ENCODE measurements at places on chromosomes 11 and 22. TPM values are rescaled to one million over a fixed set of nuclear protein-coding genes. Genes with fewer than 3 reads are reported as not detected.

Gene ASCL2
- 0.55 TPM for total RNA-seq

Gene HEPHL1
- total RNA-seq: not detected

Gene NADSYN1
- 60.3 TPM for total RNA-seq

Gene TMEM126B
- 48.3 TPM for total RNA-seq

Gene MS4A6E
- total RNA-seq: not detected

Gene ACR
- not detected for total RNA-seq

Gene SLC35E4
- total RNA-seq: 7.1 TPM

GRCh38 chr11:94649964-94650623 is 82.9 kb downstream of the PIWIL4 start:
- H3K4me3 ChIP-seq: no peak overlapping the region
- H3K36me3 ChIP-seq: no peaks in the 10 kb centered on the region

- H3K4me1 ChIP-seq: no peaks in the 10 kb centered on the region
- no peak overlapping the region for H3K4me3 ChIP-seq
- no peaks in the 10 kb centered on the region for H3K27me3 ChIP-seq
- DNase-seq: no peak
- no peaks in the 10 kb centered on the region for H3K36me3 ChIP-seq
- H3K27ac ChIP-seq: no peak overlapping the region
Measured at GRCh38 chr22:46861468-46862367, 99.3 kb downstream of the TBC1D22A start.

GRCh38 chr22:16914006-16914405 is 88.8 kb upstream of the XKR3 start:
- H3K36me3 ChIP-seq: no peaks in the 10 kb centered on the region
- DNase-seq: no peak
- H3K27me3 ChIP-seq: no peaks in the 10 kb centered on the region
- no peak overlapping the region for H3K27ac ChIP-seq
- H3K4me3 ChIP-seq: no peak overlapping the region

- H3K4me1 ChIP-seq: peaks cover 73% of the 10 kb centered on the region
- H3K36me3 ChIP-seq: no peaks in the 10 kb centered on the region
Measured at GRCh38 chr11:35042224-35042623, 96.7 kb upstream of the CD44 start.

DNA sequence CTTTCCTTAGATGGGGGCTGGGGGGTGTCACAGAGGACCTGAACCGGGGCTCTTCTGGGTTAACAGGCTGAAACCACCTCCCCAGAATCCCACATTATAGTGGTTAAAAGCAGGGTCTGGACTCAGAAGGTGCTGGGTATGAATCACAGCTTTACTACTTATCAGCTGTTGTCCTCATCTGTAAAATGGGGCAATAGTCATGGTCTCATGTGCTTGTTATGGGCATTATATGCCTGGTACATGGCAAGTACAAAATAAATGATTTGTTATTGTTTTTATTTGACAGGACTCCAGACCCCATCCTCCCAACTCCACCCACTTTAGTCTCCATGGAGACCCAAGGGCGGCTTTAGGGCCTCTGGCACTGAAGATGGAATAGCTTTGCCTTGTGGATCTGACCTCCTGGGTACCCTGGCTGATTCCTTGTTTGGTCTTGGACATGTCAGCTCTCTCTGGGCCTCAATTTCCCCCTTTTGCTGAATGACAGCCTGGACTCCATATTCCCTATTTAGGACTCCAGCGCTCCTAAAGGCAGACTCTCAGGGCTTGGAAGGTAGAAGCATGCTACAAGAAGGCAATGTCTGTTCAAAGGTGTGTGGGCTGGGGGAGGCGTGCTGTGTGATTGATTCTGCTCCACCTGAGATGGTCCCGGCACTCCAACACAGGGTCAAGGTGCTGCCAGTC is 812 bp upstream of the SMTN start:
- no peak overlapping the region for H3K27ac ChIP-seq
- no peaks in the 10 kb centered on the region for H3K27me3 ChIP-seq
- no peaks in the 10 kb centered on the region for H3K36me3 ChIP-seq
- H3K4me3 ChIP-seq: peak overlapping the region; percentile 60
- DNase-seq: no peak
- H3K4me1 ChIP-seq: peaks cover 38% of the 10 kb centered on the region

DNA sequence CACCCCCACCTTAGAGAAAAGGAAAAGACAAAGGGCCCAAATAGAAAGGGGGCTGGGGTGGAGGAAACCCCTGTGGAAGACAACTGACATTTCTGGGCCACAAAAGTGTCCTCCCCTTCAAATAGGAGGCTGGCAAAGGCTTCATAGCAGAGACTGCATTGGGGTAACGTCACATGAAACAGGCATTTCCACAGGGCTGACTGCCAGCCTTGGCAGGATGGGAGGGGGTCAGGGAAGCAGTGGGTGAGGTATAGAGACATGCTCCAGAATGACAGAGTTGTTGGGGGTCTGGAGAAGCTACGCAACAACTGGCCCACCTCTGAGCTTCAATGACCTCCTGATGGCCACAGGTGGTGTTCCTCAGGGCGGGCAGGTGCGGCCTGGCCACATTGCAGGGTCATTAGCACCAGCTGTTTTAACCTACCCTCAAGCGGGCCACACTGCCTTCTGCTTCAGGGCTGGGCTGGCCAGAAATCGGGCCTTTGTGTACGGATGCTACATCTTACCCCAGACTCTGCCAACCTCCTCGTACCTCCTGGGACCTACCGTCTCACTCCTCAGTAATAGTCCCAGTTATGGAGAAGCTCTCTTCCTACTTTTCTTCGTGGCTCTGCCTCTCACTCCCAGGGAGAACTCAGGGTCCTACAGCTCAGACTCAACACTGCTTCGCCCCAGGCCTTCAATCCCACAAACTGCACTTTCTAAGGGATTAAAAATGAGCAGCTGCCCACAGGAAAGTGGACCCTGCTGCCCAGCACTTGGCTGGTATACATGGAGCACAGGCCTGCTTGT is 160.0 kb upstream of the NCAM1 start:
- no peak overlapping the region for H3K27ac ChIP-seq
- H3K27me3 ChIP-seq: no peaks in the 10 kb centered on the region
- H3K36me3 ChIP-seq: no peaks in the 10 kb centered on the region
- DNase-seq: no peak
- no peak overlapping the region for H3K4me3 ChIP-seq

DNA sequence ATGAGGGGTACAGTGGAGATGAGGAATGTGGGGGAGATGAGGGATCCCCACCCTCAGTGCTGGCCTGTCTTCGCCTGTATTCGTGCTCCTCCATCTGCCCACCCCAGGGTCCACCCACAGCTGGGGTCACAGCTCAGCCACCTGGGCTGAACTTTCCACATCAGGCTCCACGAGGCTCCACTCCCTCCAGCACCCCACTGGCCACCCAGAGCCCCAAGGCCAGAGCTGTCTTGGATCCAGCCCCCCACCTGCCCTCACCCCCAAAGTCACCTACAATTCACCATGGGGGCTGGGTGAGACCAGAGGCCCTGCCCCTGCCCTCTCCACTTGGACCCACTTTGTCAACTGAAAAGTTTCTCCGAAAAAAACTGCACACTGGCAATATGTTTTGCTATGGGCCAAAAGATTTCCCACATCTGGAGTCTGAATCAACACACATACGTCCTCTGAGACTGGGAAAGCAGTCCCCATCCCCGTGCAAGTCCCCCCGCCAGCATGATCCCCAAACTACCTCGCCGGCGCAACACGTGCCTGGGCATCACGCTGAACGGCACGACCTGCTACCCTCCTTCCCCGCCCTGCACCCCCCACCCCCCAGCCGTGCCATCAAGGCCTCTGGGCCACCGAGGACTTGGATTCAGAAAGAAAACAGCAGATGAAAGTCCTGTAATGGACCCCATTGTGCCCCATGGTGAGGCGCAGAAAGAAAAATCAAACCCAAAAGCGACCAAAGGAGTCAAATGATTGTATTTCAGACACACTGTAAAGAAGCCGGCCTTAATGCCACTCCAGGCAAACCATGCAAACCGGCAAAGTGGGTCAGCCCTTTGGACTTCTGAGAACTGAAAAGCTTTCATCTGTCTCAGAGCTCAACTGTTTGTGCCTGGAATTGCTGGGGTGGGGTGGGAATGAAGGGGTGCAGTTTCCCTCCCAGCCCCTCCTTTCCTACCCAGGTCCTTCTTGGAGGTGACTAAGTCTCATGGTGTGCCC is 16.5 kb upstream of the GAL start:
- no peaks in the 10 kb centered on the region for H3K27me3 ChIP-seq
- peak; percentile 22 for DNase-seq
- H3K36me3 ChIP-seq: no peaks in the 10 kb centered on the region
- H3K4me1 ChIP-seq: no peaks in the 10 kb centered on the region
- no peak overlapping the region for H3K4me3 ChIP-seq
- no peak overlapping the region for H3K27ac ChIP-seq

- no peaks in the 10 kb centered on the region for H3K27me3 ChIP-seq
- no peak overlapping the region for H3K27ac ChIP-seq
- no peaks in the 10 kb centered on the region for H3K4me1 ChIP-seq
- H3K4me3 ChIP-seq: no peak overlapping the region
Measured at GRCh38 chr11:113896156-113896879, 8.3 kb upstream of the HTR3B start.

DNA sequence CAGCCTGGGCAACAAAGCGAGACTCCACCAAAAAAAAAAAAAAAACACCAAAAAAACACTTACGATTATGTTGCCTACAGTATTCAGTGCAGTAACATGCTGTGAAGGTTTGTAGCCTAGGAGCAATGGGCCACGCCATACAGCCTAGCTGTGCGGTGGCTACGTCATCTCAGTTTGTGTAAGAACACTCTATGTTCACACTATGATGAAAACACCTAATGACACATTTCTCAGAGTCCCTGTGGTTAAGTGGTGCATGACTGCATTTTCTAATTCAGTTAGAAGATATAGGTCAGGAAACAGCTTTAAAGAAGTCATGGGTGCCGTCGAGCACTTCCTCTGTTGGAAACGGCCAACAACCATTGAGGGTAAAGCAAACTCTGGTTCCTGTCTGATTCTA is 75.7 kb upstream of the ANO1 start:
- no peaks in the 10 kb centered on the region for H3K27me3 ChIP-seq
- H3K36me3 ChIP-seq: no peaks in the 10 kb centered on the region
- H3K27ac ChIP-seq: no peak overlapping the region
- no peaks in the 10 kb centered on the region for H3K4me1 ChIP-seq

DNA sequence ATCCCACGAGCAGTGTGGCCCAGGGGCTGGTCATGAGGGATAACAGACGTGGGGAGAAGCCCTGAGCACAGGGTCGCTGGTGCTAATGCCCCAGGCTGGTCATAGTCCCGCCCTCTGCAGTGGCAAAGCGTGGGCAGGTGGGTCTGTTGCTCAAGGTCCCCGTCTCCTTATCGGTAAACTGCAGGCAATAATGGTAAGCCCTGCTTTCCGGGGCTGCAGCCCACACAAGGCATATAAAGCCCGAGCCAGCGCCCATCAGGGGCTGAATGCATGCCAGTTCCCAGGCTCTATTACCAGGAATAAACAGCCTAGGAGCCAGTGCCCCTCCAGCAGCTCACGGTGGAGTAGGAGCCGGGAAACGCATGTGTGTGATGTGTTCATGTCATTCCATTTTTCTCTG is 261.0 kb downstream of the BRD1 start:
- H3K36me3 ChIP-seq: no peaks in the 10 kb centered on the region
- H3K4me3 ChIP-seq: no peak overlapping the region
- H3K27me3 ChIP-seq: no peaks in the 10 kb centered on the region
- H3K4me1 ChIP-seq: no peaks in the 10 kb centered on the region
- no peak overlapping the region for H3K27ac ChIP-seq

GRCh38 chr11:15970506-15971214 is 385.7 kb downstream of the SOX6 start:
- no peaks in the 10 kb centered on the region for H3K36me3 ChIP-seq
- H3K4me3 ChIP-seq: no peak overlapping the region
- no peaks in the 10 kb centered on the region for H3K4me1 ChIP-seq
- no peak for DNase-seq
- no peak overlapping the region for H3K27ac ChIP-seq

DNA sequence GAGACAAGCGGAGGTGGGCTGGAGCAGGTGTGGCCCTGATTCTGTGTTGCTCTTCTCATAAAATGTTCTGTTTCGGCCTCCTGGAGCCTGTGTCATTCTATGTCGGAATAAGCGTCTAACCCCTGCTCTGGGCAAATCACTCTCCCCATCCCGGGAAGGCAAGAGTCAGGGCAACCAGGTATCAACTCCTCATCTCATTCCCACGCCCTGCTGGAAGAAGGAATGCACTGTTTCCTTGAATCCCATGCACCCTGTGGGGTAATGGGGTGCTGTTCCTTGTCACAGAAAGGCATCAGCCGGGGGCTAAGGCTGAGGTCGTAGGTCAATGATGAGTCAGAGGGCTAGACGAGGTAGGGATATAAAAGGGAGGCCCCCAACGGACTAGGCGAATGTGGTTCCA is 2.6 kb downstream of the FAM180B start:
- H3K27ac ChIP-seq: no peak overlapping the region
- no peaks in the 10 kb centered on the region for H3K4me1 ChIP-seq
- H3K4me3 ChIP-seq: no peak overlapping the region
- H3K27me3 ChIP-seq: peaks cover 14% of the 10 kb centered on the region
- H3K36me3 ChIP-seq: peaks cover under 1% of the 10 kb centered on the region

- H3K27me3 ChIP-seq: no peaks in the 10 kb centered on the region
- no peak overlapping the region for H3K4me3 ChIP-seq
- no peaks in the 10 kb centered on the region for H3K36me3 ChIP-seq
- no peak overlapping the region for H3K27ac ChIP-seq
Measured at GRCh38 chr11:48024635-48025071, 44.3 kb downstream of the PTPRJ start.

DNA sequence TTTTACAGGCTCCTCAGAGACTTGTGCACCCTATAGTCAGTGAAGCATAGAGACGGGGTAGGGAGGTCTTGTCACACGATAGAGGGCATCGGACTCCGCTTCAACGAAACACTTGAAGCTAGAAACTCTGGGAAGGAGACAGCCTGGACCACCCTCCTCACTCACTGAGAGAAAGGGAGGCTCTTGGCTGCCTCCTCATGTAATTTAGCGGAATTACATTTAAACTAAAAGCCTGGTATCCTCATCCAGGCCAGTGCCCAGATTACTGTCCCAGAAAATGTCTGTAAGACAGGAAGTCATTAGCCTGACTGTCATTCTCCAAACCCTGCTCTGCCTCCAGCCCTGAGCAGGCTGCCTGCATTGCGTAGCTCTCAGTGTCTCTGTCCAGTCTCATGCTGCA is 36.0 kb downstream of the TTLL1 start:
- no peak overlapping the region for H3K4me3 ChIP-seq
- H3K36me3 ChIP-seq: no peaks in the 10 kb centered on the region
- H3K4me1 ChIP-seq: no peaks in the 10 kb centered on the region
- no peaks in the 10 kb centered on the region for H3K27me3 ChIP-seq
- DNase-seq: no peak

- H3K4me3 ChIP-seq: no peak overlapping the region
- no peaks in the 10 kb centered on the region for H3K36me3 ChIP-seq
- no peak overlapping the region for H3K27ac ChIP-seq
- no peaks in the 10 kb centered on the region for H3K27me3 ChIP-seq
- H3K4me1 ChIP-seq: no peaks in the 10 kb centered on the region
Measured at GRCh38 chr11:114251815-114252337, 44.3 kb upstream of the NNMT start.

Data from CD8-positive, alpha-beta memory T cell (primary cell).